ENCODE measurements at places on chromosomes 1 and 21. TPM values are rescaled to one million over a fixed set of nuclear protein-coding genes. Genes with fewer than 3 reads are reported as not detected.

NPL gene
- total RNA-seq: 3.5 TPM

PTPRU gene
- total RNA-seq: 6.9 TPM

CYP4Z1 gene
- total RNA-seq: not detected

DNA sequence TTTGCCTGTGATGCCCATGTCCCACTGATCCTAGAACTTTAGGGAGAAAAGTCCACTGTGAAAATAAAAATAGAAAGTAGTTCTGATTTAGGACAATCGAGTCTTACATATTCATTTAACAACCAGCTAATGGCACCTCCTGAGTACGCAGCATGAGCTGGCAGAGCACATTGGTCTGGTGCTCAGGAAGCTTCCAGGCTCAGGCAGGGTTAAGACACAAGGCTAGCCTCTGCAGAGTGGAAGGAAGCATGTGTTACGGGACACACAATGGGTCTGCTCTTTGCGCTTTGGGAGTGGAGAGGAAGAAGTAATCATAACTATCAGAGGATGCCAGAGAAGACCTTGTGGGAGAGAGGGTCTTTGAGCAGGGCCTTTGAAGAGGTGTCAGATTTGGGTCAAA, 4.2 kb upstream of the KLHDC8A start:
- DNase-seq: no peak

DNA sequence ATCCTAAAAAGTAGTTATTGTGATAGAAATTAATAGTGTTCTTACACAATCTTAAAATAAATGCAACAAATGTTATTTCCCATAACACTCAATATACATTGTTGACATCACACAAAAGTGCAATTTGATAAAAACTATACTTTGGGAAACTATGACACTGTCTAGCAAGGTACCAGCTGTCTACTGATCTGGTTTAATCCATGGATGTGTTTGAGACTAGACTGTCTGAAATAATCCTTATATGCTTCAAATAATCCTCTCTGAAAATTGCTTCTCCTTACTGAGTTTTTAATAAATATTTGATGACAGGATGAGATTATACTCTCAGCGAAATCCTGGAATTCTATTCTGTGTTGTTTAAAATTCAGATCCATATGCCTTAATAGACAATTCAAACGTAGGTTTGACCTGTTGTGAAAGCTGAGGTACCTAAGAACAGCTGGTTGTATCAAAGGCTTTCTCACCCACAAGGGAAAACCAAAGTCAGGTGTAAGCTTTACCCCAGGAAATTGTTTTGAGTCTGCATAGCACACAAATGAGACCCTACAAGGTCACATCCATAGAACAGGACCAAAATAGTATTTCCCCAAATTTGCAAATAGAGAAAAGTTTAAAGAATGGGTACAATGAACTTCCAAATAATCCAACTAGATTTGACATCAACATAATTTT, 8.8 kb upstream of the GFI1 start:
- DNase-seq: no peak

DNA sequence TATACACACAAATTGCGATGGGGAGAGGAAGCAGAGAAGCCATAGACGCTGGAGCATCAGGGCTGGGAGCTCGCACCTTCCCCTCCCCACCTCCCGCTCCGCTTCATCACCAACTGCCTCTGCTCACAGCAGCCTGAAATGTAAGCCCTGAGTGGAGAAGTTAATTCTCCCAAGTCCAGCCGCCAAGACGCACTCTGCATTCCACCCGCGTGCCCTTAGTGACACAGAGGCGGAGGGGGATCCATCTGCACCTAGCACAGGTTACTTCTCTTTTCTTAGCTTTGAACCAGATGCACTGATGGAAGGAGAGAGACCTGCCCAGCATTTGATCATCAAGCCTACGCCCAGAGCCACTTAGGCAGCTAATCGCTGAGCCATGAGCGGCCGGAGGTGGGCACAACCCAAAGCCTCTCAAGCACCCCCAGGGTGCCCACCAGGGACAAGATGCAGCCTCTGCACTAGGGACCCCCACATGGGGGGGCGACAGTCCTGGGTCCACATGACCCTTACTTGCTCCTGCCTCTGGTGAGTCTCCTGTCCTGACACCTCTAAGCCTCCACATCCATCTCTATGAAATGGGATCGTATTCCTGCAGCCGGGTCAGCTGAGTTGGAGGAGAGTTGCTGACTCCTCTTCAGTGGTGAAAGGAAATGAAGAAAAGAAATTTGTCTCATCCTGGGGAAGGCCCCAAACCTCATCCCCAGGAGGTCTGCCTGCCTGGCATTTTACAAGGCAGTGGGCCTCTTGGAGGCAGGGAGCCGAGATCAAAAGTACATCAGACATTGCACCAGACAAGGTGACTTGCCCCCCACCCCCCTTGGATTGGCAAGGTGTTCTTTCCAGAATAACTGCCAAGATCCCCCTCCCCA, 316.2 kb downstream of the MATN1 start:
- DNase-seq: no peak
